Cardiac muscle cell (in vitro differentiated cells and primary cell): ENCODE measurements at places on chromosomes 2 and 18. TPM values are rescaled to one million over a fixed set of nuclear protein-coding genes. Genes with fewer than 3 reads are reported as not detected.

EMILIN1 gene
- 18.5 and 20.2 TPM in 2 replicates for total RNA-seq

RPRM gene
- 0.07 TPM in 1 of 2 replicates, not detected in the other for total RNA-seq

ABCG5 gene
- 0.18 TPM in 1 of 2 replicates, not detected in the other for total RNA-seq

TFCP2L1 gene
- not detected in 2 replicates for total RNA-seq

UGT1A10 gene
- not detected in 2 replicates for total RNA-seq

UGT1A6 gene
- not detected in 2 replicates for total RNA-seq

MYOM1 gene
- total RNA-seq, result 209 and 219 TPM in 2 replicates

GKN2 gene
- total RNA-seq, result not detected in 2 replicates

DNA sequence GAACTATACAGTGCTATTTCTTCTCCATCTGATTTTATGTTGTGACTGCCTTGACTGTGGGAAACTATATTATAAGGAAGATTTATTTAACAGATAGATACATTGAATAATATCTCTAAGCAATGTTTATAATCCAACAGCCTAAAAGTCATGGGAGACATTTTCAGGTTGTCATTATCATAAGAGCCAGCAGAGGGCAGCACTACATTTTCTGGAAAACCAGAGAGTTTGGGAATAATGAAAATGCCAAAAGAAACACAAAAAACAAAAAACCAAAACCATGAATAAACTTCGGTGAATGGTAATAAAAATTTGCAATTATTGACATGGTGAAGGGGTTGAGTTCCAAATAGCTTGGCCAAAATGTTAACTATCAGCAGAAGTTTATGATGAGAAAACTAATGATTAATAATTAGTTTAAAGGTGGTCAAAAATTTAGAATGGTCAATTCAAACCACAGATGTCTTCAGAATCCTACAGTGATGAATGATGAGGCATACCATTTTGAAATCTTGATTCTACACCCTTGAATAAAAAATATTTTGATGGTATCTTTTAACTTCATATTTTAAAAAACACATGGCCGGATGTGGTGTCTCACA, 4.7 kb downstream of the EEF1B2 start:
- DNase-seq, result peak; percentile 24

GRCh38 chr2:172564376-172564775, 8.5 kb downstream of the PDK1 start:
- no peak for DNase-seq

DNA sequence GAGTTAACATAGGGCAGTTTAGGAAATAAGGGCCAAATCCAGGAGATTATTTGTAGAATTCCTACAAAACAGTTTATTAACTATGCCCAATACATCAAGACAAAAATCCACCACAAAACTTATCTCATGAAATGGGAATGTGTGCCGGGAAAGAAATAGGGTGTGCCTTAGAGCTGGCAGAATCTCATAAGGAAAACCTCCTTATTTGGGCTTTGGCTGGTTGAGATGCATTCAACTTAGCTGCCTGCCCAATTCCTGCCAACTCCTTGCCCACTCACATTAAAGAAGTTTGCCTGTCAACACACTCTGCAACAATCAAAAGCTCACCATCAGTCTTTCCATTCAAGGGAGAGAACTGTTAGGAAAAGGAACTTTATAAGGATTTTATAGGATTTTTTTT, 500.6 kb downstream of the SATB2 start:
- no peak for DNase-seq

GRCh38 chr2:105790461-105791149, 45.9 kb downstream of the NCK2 start:
- no peak for DNase-seq

- no peak for DNase-seq
Measured at GRCh38 chr2:134499307-134499926, 219.4 kb downstream of the TMEM163 start.

DNA sequence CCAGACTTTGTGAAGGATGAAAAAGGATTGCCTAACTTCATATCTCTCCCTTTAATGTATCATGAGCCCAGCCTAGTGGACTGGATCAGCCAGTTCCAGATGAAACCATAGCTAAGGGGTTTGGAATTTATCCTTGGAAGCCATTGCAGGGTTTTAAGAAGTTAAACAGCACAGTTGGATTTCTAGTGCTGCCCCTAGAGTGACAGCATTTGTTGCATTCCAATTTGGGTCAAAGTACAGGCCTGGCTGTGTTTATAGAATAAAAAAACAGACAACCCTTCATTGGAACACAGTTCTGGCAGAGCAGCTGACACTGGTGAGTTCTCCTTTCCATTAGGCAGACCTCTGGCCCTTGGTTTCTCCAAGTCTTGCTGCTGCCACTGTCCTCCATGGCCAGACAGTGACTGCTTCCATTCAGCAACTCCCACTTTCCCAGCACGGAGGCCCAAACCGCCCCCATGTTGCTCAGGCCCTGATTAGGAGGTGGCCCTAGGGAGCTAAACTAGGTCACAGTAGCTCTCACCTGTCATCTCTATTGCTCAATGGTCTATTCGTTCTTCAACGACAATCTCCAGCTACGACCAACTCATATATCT, 8.0 kb downstream of the GPR39 start:
- DNase-seq, result peak; percentile 46

- DNase-seq, result no peak
Measured at GRCh38 chr2:183927406-183928325, 670.7 kb upstream of the ZNF804A start.

- no peak for DNase-seq
Measured at GRCh38 chr2:224954980-224955379, 87.3 kb downstream of the DOCK10 start.

GRCh38 chr2:169080250-169081069, 11.1 kb downstream of the DHRS9 start:
- DNase-seq, result no peak

GRCh38 chr18:3046216-3046808, 33.4 kb upstream of the LPIN2 start:
- DNase-seq, result no peak

GRCh38 chr2:1436369-1436768, 23.1 kb downstream of the TPO start:
- no peak for DNase-seq

GRCh38 chr2:195538937-195539336, 118.1 kb upstream of the SLC39A10 start:
- no peak for DNase-seq

- DNase-seq, result no peak
Measured at GRCh38 chr2:239878686-239879085, 146.5 kb downstream of the NDUFA10 start.

DNA sequence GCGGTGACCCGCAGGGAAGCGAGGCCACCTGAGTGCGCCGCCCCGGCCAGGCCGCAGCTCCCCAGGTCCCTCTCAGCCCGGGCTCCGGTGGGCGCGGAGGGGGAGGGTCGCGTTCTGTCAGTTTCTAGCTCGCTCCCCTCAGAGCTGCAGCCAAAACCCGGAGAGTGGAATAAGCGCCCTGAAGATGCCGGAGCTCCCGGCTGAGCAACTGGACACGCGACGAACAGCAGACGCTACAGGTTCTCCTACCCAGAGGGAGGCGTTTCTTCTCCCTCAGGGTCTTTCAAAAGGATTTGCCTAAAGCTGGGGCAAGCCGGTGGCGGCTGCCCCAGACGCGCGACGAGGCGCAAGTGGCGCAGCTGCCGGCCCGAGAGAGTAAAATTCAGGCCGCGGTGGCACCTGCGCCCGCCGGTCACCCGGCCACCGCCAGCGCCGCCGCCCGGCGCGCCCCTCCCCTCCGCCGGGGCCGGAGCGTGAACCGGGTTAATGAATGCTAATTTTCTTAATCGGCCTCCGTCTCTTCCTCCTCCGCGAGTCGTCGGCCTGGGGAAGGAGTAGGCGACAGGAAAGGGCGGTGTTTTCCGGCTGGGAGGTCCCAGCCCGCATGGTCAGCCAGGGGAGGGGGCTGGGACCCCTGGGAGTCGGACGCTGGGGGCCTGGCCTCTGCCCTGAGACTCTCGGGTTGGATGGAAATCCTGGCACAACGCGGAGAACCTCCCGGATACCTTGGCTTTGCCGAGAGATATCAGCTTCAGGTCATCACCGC, 845 bp upstream of the CDC42EP3 start:
- peak; percentile 84 for DNase-seq
